ENCODE measurements at places on chromosomes 2 and 18.

GRCh38 chr18:49273241-49273880 is 187.1 kb downstream of the DYM start:
- DNase-seq, result no peak

DNA sequence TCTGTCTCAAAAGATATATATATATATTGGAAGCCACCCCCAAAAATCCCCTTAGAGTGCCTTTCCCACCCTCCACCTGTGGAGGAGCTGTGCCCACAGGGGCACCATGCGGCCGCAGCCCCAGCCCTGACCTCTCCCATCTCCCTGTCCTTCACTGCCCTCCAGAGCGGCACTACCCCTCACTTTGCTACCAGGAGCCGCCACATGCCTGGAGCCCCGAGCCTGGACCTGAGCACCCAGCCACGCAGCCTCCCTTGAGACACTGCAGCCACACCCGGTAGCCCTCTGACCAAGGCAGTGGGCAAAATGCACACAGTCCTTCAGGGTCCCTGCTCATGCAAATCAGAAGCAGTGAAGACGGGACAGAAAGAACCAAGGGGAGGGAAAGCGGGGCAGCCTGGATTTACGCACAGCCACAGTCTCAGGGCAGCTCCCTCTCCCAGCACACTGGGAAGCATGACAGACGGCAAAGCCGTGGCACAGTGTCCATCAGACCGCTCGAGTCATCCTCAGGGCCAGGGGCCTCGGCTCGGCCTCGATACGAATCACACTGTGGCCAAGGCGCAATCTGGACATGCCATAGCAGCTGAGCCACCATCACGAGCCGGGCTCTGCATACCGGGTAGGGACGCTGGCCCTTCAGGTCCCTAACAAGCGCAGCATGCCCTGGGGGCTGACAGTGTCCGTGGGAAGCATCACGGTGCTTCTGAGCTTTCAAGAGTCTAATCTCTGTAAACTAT is 10.1 kb downstream of the HDAC4 start:
- DNase-seq, result no peak

DNA sequence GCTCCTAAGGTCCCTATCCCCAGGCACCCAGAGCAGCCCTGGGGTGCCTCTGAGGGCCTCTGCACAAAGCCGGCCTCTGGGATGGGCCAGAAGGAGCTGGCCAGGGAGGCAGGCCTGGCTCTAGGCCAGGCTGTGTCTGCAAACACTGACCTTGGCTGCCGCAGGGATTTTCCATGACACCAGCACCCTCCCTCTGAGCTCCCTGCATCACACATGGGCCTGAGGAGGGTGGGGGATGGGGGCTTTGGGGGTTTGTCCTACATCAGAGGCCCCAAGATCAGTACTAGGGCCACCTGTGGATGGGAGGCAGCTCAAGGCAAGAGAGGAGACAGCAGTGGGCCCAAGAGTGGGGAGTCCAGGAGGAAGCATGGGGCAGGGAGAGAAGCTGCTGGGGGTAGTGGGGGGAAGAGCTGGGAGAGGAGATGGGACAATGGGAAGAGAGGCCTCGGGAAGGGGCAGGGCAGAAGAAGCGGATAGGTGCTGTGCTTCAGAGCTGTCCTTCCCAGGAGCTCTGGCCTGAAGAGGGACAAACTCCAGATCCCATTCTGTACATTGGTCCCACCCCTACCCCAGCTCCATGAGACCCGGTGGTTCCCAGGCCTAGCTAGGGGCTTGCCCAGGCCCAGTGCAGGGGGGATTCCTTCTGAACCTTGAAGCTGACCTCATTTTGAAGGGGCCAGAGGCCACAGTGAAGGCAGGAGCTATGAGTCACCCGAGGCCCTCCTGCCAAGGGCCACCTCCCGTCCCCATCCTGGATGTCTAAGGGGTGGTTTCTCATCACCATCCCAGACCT is 28.0 kb downstream of the KCNK3 start:
- peak; percentile 95 for DNase-seq

GRCh38 chr2:105990624-105991023 is 203.5 kb downstream of the UXS1 start:
- DNase-seq, result no peak

- no peak for DNase-seq
Observed at GRCh38 chr18:13025233-13025632, 34.1 kb downstream of the CEP192 start.

- DNase-seq, result no peak
Observed at GRCh38 chr2:226874749-226875148, 38.9 kb downstream of the RHBDD1 start.

GRCh38 chr18:26723981-26724380 is 141.5 kb downstream of the AQP4 start:
- no peak for DNase-seq

DNA sequence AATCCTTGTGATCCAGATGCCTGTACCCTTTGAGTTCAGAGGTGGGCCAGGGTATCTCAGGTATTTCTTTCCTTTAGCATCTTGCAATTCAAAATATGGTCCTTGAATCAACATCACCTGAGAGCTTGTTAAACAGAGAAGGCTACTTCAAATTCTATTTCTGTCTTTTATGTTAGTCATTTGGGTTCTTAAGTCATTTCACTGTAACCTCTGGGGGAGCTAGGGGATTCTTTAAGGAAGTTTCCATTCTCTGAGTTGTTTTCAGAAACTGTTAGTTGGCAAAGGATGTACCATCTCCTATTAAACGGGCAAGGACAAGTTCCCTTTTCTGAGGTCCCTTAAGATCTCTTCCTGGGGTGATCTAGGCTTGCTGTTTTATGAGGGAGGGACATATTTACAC is 16.6 kb downstream of the CFLAR start:
- no peak for DNase-seq

DNA sequence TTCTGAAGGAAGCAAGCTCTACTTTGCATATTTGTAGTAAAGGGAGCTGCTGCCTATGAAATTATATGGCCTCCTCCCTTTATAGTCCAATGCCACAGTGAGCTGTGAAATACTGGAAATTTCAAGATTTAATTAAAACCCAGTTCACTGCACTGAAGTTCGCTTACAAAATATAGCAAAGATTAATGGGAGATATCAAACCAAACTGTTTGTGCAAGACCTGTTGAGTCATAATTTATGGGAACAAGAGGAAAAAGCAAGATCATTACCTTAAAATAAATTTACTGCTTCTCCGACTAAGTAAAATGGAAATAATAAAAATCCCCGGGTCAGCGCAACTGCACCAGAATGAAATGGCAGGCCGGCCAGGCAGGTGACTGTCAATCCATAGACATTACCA is 215.5 kb upstream of the RAB6C start:
- DNase-seq, result no peak

GRCh38 chr2:73020306-73020656 is 51.2 kb downstream of the SFXN5 start:
- no peak for DNase-seq

GRCh38 chr2:206548383-206548782 is 93.9 kb upstream of the FAM237A start:
- no peak for DNase-seq

Measured in choroid plexus epithelial cell (primary cell).